ENCODE measurements at places on chromosomes 4 and X. TPM values are rescaled to one million over a fixed set of nuclear protein-coding genes. Genes with fewer than 3 reads are reported as not detected.

The TRPC3 gene
- not detected for polyA plus RNA-seq

The GAGE12F gene
- not detected for polyA plus RNA-seq

GRCh38 chrX:12580548-12580947 is 210.7 kb upstream of the PRPS2 start:
- no peak overlapping the region for H3K4me3 ChIP-seq
- DNase-seq: no peak
- peaks cover 8% of the 10 kb centered on the region for H3K27me3 ChIP-seq
- H3K36me3 ChIP-seq: no peaks in the 10 kb centered on the region
- H3K27ac ChIP-seq: no peak overlapping the region

GRCh38 chr4:38023347-38024205 is 63.4 kb downstream of the PTTG2 start:
- no peak overlapping the region for H3K4me3 ChIP-seq
- no peak for DNase-seq
- no peaks in the 10 kb centered on the region for H3K27me3 ChIP-seq
- H3K36me3 ChIP-seq: peaks cover 23% of the 10 kb centered on the region
- peak overlapping the region; percentile 73 for H3K27ac ChIP-seq

DNA sequence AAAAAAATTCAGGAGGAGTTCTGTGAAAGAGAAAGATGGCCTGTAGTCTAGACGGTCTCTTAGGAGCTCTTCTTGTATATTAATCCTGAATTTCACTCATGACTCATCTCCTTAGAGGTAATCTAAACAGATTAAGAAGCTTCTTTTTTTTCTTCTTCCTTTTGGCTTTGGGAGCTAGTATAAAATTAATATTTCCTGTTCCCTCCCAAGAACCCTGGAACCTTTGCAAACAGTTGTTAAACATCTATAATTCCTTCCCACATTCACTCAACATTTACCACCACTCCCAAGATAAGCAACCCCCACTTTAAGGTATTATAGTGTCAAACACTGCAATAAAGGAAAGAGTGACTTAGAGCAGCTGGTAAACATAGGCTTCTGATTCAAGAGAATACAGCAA is 146.4 kb upstream of the EDNRA start:
- H3K4me1 ChIP-seq: no peaks in the 10 kb centered on the region
- H3K27me3 ChIP-seq: no peaks in the 10 kb centered on the region
- DNase-seq: no peak
- no peaks in the 10 kb centered on the region for H3K36me3 ChIP-seq
- no peak overlapping the region for H3K27ac ChIP-seq
- H3K4me3 ChIP-seq: no peak overlapping the region

The RTL9 gene
- polyA plus RNA-seq: not detected

- DNase-seq: no peak
- no peaks in the 10 kb centered on the region for H3K36me3 ChIP-seq
- no peaks in the 10 kb centered on the region for H3K27me3 ChIP-seq
- no peak overlapping the region for H3K27ac ChIP-seq
Measured at GRCh38 chr4:166481055-166481454, 608.0 kb downstream of the TLL1 start.

The DCAF12L1 gene
- not detected for polyA plus RNA-seq

GRCh38 chrX:31092970-31093638 is 21.3 kb upstream of the FTHL17 start:
- no peaks in the 10 kb centered on the region for H3K27me3 ChIP-seq
- no peaks in the 10 kb centered on the region for H3K4me1 ChIP-seq
- H3K27ac ChIP-seq: no peak overlapping the region
- peaks cover 4% of the 10 kb centered on the region for H3K36me3 ChIP-seq
- H3K4me3 ChIP-seq: no peak overlapping the region

- no peak for DNase-seq
- H3K4me3 ChIP-seq: no peak overlapping the region
- H3K4me1 ChIP-seq: peaks cover 83% of the 10 kb centered on the region
- no peak overlapping the region for H3K27ac ChIP-seq
Measured at GRCh38 chr4:81465406-81466340, 6.0 kb downstream of the RASGEF1B start.

- no peak for DNase-seq
- H3K27ac ChIP-seq: no peak overlapping the region
- no peaks in the 10 kb centered on the region for H3K4me1 ChIP-seq
- peaks cover 15% of the 10 kb centered on the region for H3K27me3 ChIP-seq
Measured at GRCh38 chr4:163474027-163474426, 473 bp upstream of the TKTL2 start.

- no peaks in the 10 kb centered on the region for H3K4me1 ChIP-seq
- H3K36me3 ChIP-seq: no peaks in the 10 kb centered on the region
- no peak overlapping the region for H3K27ac ChIP-seq
- no peak for DNase-seq
- H3K27me3 ChIP-seq: peaks cover 5% of the 10 kb centered on the region
Measured at GRCh38 chr4:89878611-89879010, 16.0 kb upstream of the MMRN1 start.

The STARD8 gene
- not detected for polyA plus RNA-seq

The REPS2 gene
- polyA plus RNA-seq: 2.2 TPM

The NHSL2 gene
- 0.48 TPM for polyA plus RNA-seq

DNA sequence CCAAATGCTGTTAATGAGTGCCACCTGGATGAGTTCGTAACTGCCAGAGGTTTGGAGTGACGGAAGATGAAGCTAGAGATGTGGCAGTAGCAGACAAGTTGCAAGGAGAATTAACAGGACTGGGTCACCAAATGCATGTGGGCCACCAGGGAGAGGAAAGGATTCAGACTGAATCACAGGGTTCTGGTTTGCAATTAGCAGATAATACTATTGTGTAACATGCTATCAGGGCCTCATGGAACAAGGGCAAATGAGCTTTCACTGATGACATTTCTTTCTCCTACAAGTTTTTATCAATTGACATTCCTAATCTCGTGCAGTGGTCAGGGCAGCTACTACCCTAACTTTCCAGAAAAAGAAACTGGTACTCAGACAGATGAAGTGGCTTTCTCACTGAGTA is 21.4 kb downstream of the GAB3 start:
- peaks cover 56% of the 10 kb centered on the region for H3K4me1 ChIP-seq
- no peak overlapping the region for H3K27ac ChIP-seq
- no peak for DNase-seq

DNA sequence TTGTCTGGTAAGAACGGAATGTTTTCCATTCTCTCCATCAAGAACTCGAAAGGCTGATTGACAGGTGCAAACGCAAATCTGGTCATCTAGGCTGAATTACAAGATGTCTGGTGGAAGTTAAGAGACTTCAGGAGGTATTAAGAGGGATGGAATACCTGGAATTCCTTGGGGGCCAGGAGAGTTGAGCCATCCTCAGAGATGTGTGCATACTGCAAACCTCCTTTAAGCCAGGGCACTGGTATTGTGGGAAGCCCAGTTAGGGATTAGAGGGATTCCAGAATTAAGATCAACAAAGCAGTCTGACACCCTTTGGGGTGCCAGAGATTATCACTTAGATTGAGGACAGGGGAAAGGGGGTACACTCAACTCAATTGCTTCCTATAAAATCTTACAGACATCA is 151.4 kb downstream of the VCX3A start:
- H3K4me1 ChIP-seq: no peaks in the 10 kb centered on the region
- no peaks in the 10 kb centered on the region for H3K36me3 ChIP-seq
- H3K27me3 ChIP-seq: no peaks in the 10 kb centered on the region

GRCh38 chr4:2647403-2648158 is 108.6 kb downstream of the TNIP2 start:
- no peaks in the 10 kb centered on the region for H3K27me3 ChIP-seq
- H3K4me3 ChIP-seq: no peak overlapping the region
- H3K4me1 ChIP-seq: peaks cover 15% of the 10 kb centered on the region
- no peak for DNase-seq
- H3K27ac ChIP-seq: no peak overlapping the region
- no peaks in the 10 kb centered on the region for H3K36me3 ChIP-seq

The UGT2B11 gene
- polyA plus RNA-seq: not detected

GRCh38 chr4:71474731-71475130 is 135.9 kb downstream of the SLC4A4 start:
- H3K27me3 ChIP-seq: no peaks in the 10 kb centered on the region
- DNase-seq: no peak
- no peak overlapping the region for H3K4me3 ChIP-seq
- H3K4me1 ChIP-seq: no peaks in the 10 kb centered on the region
- H3K27ac ChIP-seq: no peak overlapping the region
- H3K36me3 ChIP-seq: no peaks in the 10 kb centered on the region

DNA sequence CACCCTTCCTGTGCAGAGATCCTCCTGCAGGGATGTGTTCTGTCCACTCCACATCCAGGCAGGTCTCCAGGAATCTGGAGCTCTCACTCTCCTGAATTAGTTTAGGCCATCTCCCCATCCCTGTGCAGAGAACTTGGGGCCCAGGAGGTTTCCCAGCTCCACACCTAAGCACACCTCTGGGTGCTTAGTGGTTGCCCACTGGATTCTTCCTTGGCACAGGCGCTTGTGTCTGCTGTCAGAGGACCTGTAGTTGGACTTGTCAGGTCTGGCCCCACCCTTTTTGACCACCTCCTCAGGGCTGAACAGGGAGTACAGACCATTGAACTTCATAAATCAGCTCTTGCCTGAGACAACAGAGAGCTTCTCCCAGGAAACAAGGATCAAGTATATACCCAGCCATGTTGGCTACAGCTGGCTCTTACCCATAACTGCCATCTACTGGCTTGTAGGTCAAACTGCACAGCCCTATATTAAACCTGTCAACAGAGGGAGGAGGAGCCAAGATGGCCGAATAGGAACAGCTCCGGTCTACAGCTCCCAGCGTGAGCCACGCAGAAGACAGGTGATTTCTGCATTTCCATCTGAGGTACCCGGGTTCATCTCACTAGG is 275.5 kb downstream of the PPARGC1A start:
- DNase-seq: no peak
- H3K27ac ChIP-seq: no peak overlapping the region
- no peak overlapping the region for H3K4me3 ChIP-seq
- no peaks in the 10 kb centered on the region for H3K27me3 ChIP-seq

DNA sequence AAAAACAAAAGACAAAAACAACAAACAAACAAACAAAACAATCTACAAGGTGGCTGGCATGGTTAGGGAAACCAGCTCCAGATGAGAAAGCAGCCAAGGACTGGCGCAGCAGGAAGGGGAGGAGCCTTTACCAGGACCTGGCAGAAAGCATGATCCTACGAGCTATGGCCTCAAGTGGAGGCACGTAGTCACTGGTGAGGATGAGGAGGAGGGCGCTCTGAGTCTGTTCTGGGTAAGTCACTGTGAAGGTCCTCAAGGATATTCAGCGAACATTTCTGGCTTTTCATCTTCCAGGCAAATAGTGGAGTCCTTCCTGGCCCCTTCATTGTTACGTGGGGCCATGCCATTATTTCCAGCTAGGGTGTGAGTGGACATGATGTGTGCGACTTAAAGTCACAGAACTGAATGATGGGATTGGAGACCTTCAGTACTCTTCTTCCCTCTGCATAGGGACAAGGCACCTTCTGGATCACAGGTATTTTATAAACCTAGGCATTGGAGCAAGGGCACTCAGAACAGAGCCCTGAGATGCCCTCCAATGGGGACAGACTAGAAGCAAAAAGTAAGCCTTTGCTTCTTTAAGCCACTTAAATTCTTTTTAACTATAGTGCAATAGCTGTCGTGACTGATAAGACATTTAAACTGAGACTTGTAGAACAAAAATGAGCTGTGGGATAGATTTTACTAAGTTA is 771.3 kb downstream of the RAB28 start:
- H3K27me3 ChIP-seq: no peaks in the 10 kb centered on the region
- DNase-seq: no peak
- H3K4me3 ChIP-seq: no peak overlapping the region

The NR3C2 gene
- polyA plus RNA-seq: 3.6 TPM

The HOPX gene
- 18.4 TPM for polyA plus RNA-seq

The MAMLD1 gene
- 0.54 TPM for polyA plus RNA-seq

- H3K27me3 ChIP-seq: peaks cover 44% of the 10 kb centered on the region
- no peaks in the 10 kb centered on the region for H3K36me3 ChIP-seq
- no peak overlapping the region for H3K4me3 ChIP-seq
- no peaks in the 10 kb centered on the region for H3K4me1 ChIP-seq
Measured at GRCh38 chr4:24798036-24798610, 2.8 kb downstream of the SOD3 start.

GRCh38 chr4:185783574-185783973 is 28.4 kb downstream of the SORBS2 start:
- no peak for DNase-seq
- no peak overlapping the region for H3K4me3 ChIP-seq
- peaks cover 10% of the 10 kb centered on the region for H3K27me3 ChIP-seq
- H3K4me1 ChIP-seq: no peaks in the 10 kb centered on the region
- H3K36me3 ChIP-seq: peaks cover 7% of the 10 kb centered on the region

The CT45A5 gene
- not detected for polyA plus RNA-seq

- no peaks in the 10 kb centered on the region for H3K27me3 ChIP-seq
- no peak for DNase-seq
- no peaks in the 10 kb centered on the region for H3K4me1 ChIP-seq
Measured at GRCh38 chr4:13248621-13249298, 235.4 kb downstream of the RAB28 start.

DNA sequence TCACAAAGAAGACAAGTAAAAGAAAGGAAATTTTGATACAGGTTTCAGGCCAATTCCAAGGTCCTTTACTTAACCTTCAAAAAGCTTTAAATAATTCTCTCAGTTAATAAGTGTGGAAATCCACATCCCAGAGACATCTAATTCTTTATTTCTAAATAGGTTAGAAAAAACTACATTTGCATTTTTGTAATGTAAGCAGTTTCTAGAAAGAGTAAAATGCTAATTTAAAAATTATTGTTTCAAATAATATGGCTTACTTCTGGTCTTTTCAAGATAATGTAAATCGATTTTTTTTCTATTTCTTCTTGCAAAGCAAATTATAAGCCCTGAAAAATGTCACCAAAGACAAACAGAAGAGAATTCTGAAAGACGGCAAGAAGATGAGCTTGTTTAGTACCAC is 180.4 kb upstream of the HHIP start:
- H3K27ac ChIP-seq: no peak overlapping the region
- no peak for DNase-seq
- no peaks in the 10 kb centered on the region for H3K36me3 ChIP-seq
- H3K4me3 ChIP-seq: no peak overlapping the region
- no peaks in the 10 kb centered on the region for H3K4me1 ChIP-seq

The STK32B gene
- 1.1 TPM for polyA plus RNA-seq

GRCh38 chrX:65783746-65784145 is 116.3 kb downstream of the MSN start:
- no peaks in the 10 kb centered on the region for H3K36me3 ChIP-seq
- H3K4me1 ChIP-seq: peaks cover 18% of the 10 kb centered on the region
- no peak for DNase-seq
- no peak overlapping the region for H3K4me3 ChIP-seq
- no peak overlapping the region for H3K27ac ChIP-seq

The CT55 gene
- polyA plus RNA-seq: not detected

The MAGEC1 gene
- polyA plus RNA-seq: not detected

GRCh38 chr4:26110493-26110892 is 196.5 kb downstream of the SMIM20 start:
- no peaks in the 10 kb centered on the region for H3K36me3 ChIP-seq
- peaks cover 32% of the 10 kb centered on the region for H3K27me3 ChIP-seq
- DNase-seq: no peak
- H3K4me1 ChIP-seq: no peaks in the 10 kb centered on the region
- no peak overlapping the region for H3K4me3 ChIP-seq
- H3K27ac ChIP-seq: no peak overlapping the region

All from naive B cell (primary cell).